ENCODE measurements at places on chromosomes 7 and 10.

DNA sequence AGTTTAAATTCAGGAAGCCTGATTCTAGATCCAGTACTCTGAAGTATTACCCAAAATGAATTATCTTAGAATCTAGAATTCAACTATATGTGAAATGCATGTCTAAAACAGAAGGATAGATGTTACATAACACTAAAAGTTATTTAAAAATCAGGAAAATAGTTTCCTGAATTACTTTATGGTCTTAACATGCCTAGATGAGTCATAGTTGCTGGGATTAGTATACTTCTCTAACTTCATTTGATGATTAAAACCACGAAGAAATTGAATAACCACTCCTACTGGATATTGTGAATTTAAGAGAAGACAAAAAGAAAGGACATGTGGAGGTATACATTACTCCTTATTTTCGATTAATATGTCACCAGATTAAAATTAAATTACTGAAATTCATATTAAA lies 65.5 kb downstream of the ATAD1 start:
- DNase-seq = no peak

GRCh38 chr7:103148131-103148993 lies 537 bp downstream of the NAPEPLD start:
- no peak for DNase-seq

GRCh38 chr7:135509589-135509838 lies 388 bp downstream of the CNOT4 start:
- no peak for DNase-seq

GRCh38 chr10:75779276-75779675 lies 347.9 kb downstream of the LRMDA start:
- no peak for DNase-seq

- DNase-seq = no peak
These were observed 231.5 kb upstream of the NRP1 start for GRCh38 chr10:33566001-33566400.

GRCh38 chr7:36526863-36527548 lies 137.3 kb downstream of the ANLN start:
- no peak for DNase-seq

GRCh38 chr10:70074165-70074564 lies 21.5 kb downstream of the MACROH2A2 start:
- no peak for DNase-seq

DNA sequence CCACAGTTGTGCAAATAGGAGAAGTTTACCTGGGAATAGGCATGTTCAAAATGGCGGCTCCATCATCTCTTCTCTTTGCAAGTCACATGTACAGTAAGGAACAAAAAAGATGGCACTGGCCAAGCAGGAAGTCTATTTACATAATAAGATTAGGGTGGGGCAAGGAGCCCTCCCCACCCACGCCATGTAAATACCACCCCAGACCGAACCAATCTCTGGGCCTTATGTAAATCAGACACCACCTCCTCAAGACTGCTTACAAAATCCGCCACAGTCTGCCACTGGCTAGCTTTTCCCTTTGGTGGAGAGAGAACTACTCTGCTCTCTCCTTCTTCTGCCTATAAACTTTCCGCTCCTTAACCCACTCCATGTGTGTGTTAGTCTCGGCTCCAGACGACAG lies 1496.3 kb downstream of the REEP3 start:
- DNase-seq = no peak

DNA sequence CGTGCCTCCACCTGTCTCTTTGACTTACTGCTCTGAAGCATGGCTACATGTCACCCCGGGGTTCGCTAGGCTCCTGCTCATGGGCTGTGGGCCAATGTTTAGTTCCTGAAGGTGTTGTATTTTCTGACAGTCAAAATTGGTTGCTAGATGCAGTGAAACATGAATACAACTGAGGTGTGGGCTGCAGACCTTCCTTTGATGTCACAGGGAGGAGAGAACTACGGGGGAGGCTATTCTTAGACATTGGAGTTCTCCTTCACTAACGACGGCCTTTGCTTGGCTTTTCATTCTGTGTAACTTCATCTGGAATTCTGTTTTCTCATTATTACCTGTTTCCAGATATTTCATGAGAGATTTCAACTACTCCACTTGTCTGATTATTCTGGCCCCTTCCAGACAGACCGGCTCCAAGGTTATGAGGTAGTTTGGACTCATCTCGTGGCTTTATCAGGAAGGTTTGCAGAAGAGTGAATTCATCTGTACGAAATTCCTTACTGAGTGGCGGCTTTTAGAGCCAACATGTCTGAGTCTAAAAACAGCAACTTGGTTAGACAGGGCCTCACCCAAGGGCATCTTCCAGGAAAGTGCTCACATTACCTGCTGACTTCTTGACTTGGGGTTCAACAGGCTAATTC lies 774.7 kb downstream of the SUGCT start:
- DNase-seq = no peak

- DNase-seq = no peak
These were observed 51.7 kb upstream of the SORCS3 start for GRCh38 chr10:104589431-104589830.

- DNase-seq = no peak
These were observed 4.8 kb downstream of the EGR2 start for GRCh38 chr10:62811159-62811875.

- DNase-seq = no peak
These were observed 163.2 kb downstream of the REEP3 start for GRCh38 chr10:63684257-63684936.

- no peak for DNase-seq
These were observed 59.1 kb downstream of the ZNF365 start for GRCh38 chr10:62433181-62433692.

DNA sequence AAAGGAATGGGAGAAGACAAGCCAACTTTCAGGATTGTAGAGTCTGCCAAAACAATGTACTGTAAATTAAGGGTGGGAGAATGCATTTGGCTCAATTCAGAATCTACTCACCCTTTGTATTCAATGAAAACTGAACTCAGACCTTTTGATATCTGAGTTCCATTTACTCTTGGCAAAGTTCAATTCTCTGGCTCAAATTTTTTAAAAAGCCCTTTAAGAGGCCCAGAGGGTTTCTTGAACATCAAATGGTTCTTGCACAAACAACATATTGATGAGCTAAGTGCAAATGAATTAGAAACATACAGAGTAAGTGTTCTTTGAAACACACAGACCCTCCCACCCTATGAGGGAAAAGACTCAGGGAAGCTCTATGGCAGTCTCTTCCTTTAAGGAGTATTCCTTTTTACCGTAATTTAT lies 5.2 kb upstream of the XPNPEP1 start:
- no peak for DNase-seq

DNA sequence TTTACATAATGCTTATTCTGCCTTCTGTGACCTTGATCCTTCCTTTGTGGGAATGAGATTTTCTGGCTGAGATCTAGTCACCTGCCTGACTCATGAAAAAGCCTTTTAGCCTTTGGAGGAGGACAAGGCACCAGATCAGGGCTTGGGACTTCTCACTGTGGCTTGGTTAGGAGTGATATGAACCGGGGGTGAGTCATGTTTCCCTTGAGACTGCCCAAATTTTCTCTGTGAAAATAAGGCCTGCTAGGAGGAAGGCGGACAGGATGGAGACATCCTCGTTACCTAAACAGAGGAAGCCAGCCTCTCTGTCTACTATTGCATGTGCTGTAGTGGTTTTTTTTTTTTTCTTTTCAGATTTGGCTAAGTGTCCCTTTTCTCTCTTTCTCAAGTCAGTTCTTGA lies 57.8 kb downstream of the EVX1 start:
- no peak for DNase-seq

- DNase-seq = no peak
These were observed 102.3 kb downstream of the SLC25A13 start for GRCh38 chr7:96219378-96220130.

DNA sequence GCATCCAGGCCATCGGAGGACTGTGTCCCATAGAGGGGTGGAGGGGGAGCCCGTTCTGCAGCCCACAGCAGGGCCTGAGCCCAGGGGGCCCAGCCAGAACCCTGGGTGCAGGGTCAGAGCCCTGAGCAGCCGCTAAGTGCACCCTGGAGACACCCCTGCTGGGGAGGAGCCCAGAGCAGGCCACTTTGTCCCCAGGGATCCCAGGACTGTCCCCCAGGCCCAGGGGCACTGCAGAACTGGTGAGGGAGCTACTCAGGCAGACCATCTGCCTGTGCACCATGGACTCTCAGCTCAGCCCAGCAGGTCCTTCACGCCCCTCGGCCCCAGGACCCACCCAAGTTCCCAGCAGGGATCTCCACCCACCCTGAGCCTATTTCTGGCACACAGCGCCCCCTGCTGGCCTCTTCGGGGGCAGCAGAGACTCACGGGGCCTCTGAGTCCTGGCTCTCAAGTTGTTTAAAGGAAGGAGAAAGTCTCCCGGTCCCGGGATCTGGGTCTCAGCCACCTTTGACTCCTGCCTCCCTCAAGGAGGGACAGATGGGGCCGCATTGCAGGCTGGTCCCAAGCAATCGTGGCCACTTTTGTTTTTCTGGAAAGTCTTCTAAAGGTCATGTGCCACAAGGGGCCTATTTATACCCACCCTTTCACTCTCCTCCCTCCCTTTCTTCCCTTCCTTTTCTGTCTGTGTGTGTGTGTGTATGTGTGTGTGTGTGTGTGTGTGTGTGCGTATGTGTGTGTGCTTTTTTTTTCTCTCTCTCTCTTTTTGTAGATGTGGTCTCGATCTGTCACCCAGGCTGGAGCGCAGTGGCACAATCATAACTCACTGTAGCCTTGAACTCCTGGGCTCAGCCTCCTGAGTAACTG lies 90.3 kb downstream of the MYL10 start:
- peak; percentile 92 for DNase-seq

- no peak for DNase-seq
These were observed 50.7 kb downstream of the AKR1D1 start for GRCh38 chr7:138126928-138127327.

DNA sequence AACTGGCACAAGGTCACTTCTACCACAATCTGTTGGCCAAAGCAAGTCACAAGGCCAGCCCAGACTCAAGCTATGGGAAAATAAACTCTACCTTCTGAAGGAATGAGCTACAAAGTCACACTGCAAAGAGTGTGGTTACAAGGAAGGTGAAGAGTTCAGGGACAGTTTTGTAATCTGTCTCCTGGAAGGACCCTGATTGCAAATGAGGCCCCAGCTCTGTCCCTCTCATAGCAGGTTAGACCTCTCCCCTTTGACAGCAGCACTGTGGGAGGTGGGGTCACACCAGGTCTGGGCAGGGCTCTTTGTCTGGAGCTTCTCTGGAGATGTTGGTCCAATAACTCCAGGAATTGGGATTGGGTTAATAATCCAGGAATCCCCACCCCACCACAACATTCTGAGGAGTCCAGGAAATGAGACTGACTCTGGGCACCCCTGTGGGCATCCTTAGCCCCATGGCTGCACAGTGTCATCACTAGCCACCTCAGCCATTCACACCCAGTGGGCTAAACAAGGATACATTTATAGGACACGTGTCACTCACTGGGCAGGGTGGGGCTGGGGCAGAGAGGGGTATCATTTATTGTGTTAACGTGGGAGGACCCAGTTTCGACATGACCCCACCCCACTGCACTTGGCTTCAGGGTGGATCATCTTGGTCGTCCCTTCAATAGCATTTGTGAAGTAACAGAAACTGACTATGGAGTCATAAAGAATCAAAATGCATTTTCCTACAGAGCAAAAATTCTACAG lies 23.7 kb upstream of the C10orf105 start:
- no peak for DNase-seq

GRCh38 chr7:124059375-124059774 lies 26.5 kb upstream of the TMEM229A start:
- DNase-seq = no peak

DNA sequence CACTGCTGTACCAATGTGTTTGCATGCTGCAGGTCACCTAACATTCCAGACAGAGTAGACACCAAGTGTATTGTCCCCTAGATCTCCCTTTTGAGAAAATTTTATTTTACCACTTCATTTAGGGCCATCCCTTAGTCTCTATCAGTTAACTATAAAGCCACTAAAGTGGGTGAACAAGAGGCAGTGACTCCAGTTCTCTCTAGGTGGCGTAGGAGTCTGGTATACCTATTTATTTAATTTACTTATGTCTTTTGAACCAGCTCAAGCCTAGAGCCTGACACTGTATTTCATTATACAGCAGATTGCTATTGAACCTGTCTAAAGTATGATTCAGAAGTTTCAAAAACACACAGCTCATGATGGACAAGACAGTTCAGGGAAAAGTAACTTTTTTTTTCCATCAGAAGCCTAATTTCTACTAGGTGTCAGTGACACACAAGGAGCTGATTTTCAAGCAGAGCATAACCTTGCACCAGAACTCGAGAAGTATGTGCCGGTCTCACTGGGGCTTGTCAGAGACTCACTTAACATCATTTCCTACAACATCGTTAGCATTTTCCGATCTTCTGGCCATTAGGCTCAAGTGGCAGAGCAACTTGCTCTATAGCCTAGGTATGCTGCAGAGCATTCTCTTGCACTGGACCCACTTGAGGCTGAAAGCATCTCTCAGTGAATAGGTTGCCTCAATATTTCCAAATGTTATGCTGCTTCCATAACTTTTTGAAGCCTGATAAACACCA lies 175.4 kb downstream of the CDC14C start:
- no peak for DNase-seq

- DNase-seq = no peak
These were observed 36.3 kb downstream of the CALML3 start for GRCh38 chr10:5560817-5561703.

Data from HuH-7.5 (cell line).